NCI-H69 (cell line): ENCODE measurements at places on chromosomes 7 and 10.

- DNase-seq: peak; percentile 74
Measured at GRCh38 chr7:41107330-41107937, 595.5 kb downstream of the INHBA start.

DNA sequence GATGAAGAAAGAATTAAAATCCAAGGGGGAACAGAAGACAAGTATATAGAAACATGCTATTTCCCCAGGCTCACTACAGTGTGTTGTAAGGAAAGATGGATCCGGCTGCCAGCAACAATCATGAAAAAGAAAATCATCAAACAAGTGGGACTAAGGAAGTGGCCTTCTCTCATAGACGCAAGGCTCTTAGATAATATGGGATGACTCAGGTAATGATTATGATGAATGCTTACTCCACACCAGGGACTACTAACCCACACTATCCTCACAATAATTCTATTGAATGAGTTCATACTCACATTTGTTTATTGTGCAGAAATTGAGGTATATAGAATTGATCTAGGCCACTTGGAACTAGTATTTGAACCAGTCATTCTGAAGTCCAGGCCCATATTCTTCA is 111.2 kb upstream of the BET1 start:
- DNase-seq: no peak

GRCh38 chr7:90972906-90973550 is 291.2 kb upstream of the FZD1 start:
- DNase-seq: no peak

- DNase-seq: peak; percentile 81
Measured at GRCh38 chr10:126459878-126460481, 71.7 kb upstream of the ADAM12 start.

DNA sequence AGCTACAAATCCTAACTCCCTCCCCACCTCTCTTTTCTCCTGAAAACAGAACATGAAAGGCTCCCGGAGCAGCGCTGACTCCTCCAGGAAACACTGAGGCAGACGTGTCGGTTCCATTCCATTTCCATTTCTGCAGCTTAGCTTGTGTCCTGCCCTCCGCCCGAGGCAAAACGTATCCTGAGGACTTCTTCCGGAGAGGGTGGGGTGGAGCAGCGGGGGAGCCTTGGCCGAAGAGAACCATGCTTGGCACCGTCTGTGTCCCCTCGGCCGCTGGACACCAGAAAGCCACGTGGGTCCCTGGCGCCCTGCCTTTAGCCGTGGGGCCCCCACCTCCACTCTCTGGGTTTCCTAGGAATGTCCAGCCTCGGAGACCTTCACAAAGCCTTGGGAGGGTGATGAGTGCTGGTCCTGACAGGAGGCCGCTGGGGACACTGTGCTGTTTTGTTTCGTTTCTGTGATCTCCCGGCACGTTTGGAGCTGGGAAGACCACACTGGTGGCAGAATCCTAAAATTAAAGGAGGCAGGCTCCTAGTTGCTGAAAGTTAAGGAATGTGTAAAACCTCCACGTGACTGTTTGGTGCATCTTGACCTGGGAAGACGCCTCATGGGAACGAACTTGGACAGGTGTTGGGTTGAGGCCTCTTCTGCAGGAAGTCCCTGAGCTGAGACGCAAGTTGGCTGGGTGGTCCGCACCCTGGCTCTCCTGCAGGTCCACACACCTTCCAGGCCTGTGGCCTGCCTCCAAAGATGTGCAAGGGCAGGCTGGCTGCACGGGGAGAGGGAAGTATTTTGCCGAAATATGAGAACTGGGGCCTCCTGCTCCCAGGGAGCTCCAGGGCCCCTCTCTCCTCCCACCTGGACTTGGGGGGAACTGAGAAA is 30.4 kb downstream of the PFKFB3 start:
- DNase-seq: no peak

- DNase-seq: no peak
Measured at GRCh38 chr7:77812290-77812685, 13.7 kb downstream of the PHTF2 start.

GRCh38 chr7:105910172-105910571 is 33.8 kb upstream of the ATXN7L1 start:
- no peak for DNase-seq

DNA sequence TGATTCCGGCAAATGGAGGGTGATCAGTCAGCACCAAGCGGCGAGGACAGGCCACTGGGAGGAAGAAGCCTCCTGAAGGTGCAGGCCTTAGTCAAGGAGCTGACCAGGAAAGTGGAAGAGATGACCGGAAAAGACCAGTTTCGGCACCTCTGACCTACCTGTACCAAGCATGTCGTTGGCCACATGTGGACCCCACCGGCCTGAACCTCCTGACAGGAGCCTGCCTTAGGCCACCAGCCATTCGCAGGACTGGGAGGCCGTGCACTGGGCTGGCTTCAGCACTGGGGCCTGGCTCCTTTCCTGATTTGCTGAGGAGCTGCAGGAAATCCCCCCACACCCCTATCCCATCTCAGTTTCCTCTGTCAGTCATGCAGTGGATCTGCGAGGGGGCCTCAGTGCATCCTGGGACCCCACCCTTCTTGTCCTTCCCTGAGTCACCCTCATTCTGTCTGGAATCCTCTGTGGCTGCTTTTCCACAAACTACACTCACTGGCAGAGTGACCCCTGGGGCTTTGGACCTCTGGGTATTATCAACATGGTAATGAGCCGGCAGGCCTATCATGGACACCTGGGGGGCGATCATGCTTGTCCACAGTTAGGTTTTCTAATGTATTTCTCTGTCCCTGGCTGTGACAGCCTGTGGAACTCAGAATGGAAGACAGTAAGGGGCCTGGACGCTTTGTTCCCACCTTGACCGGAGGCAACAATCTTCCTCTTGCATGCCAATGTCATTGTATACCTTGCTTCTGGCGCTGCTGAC is 33.0 kb downstream of the RAMP3 start:
- no peak for DNase-seq

GRCh38 chr7:20238754-20239324 is 21.7 kb upstream of the MACC1 start:
- no peak for DNase-seq

GRCh38 chr10:35211390-35211789 is 84.7 kb downstream of the CREM start:
- no peak for DNase-seq
